GM23248 (cell line): ENCODE measurements at places on chromosomes 2 and 18. TPM values are rescaled to one million over a fixed set of nuclear protein-coding genes. Genes with fewer than 3 reads are reported as not detected.
A peak's percentile ranks its signal among the peaks of the same experiment; 100 is the strongest.

LGALSL gene
- 0.43 and 1.6 TPM in 2 replicates for total RNA-seq

NPC1 gene
- 28.7 and 43.6 TPM in 2 replicates for total RNA-seq

KCNE4 gene
- total RNA-seq: 3.8 and 5.9 TPM in 2 replicates

CAPN13 gene
- total RNA-seq: not detected in 2 replicates

ARHGEF33 gene
- 0.13 and 0.54 TPM in 2 replicates for total RNA-seq

ANKRD30BL gene
- total RNA-seq: not detected in 2 replicates

TNFAIP6 gene
- 4.5 and 8.9 TPM in 2 replicates for total RNA-seq

ANO7 gene
- 0.22 and 0.38 TPM in 2 replicates for total RNA-seq

CEBPZ gene
- total RNA-seq: 34.0 and 35.0 TPM in 2 replicates

LBX2 gene
- total RNA-seq: 0.38 and 4.6 TPM in 2 replicates

GRCh38 chr2:68412127-68412819 is 47.2 kb downstream of the PLEK start:
- no peak for DNase-seq
- H3K4me1 ChIP-seq: no peaks in the 10 kb centered on the region
- H3K27ac ChIP-seq: no peak overlapping the region
- H3K27me3 ChIP-seq: no peaks in the 10 kb centered on the region; the same call in 1 of the 2 replicates
- H3K4me3 ChIP-seq: no peak overlapping the region
- H3K36me3 ChIP-seq: no peaks in the 10 kb centered on the region

GRCh38 chr2:238155051-238155760 is 3.6 kb upstream of the ERFE start:
- H3K4me3 ChIP-seq: no peak overlapping the region
- no peaks in the 10 kb centered on the region for H3K27me3 ChIP-seq
- no peaks in the 10 kb centered on the region for H3K36me3 ChIP-seq
- no peak for DNase-seq

DNA sequence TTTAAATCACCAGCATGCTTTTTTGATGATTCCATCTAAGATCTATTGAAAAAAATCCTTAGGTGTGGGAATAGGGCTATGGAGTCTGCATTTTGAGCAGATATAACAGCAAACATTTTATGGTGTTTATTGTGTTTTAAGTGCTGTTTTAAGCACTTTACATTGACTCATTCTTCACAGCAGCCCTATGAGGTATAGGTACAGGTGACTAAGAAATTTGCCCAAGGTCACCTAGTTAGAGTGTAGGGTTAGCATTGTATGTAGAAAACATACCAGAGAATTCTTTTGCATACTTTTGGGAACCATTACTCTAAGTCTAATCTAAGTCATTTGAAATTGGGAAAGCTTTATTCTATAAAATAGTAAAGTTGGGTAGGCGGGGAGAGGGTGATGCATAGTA is 31.3 kb downstream of the PPM1B start:
- H3K4me1 ChIP-seq: no peaks in the 10 kb centered on the region
- H3K27ac ChIP-seq: no peak overlapping the region
- no peaks in the 10 kb centered on the region for H3K27me3 ChIP-seq
- DNase-seq: no peak

- peaks cover 36% of the 10 kb centered on the region for H3K4me1 ChIP-seq
- no peaks in the 10 kb centered on the region for H3K36me3 ChIP-seq
- H3K27ac ChIP-seq: peak overlapping the region; percentile 53
- DNase-seq: peak; percentile 75
- no peaks in the 10 kb centered on the region for H3K27me3 ChIP-seq
Observed at GRCh38 chr2:156537141-156537540, 101.0 kb downstream of the GPD2 start.

- H3K4me1 ChIP-seq: peaks cover 24% of the 10 kb centered on the region
- no peak overlapping the region for H3K4me3 ChIP-seq
- no peak overlapping the region for H3K27ac ChIP-seq
- no peaks in the 10 kb centered on the region for H3K36me3 ChIP-seq
Observed at GRCh38 chr2:8533923-8534322, 147.9 kb upstream of the ID2 start.

DNA sequence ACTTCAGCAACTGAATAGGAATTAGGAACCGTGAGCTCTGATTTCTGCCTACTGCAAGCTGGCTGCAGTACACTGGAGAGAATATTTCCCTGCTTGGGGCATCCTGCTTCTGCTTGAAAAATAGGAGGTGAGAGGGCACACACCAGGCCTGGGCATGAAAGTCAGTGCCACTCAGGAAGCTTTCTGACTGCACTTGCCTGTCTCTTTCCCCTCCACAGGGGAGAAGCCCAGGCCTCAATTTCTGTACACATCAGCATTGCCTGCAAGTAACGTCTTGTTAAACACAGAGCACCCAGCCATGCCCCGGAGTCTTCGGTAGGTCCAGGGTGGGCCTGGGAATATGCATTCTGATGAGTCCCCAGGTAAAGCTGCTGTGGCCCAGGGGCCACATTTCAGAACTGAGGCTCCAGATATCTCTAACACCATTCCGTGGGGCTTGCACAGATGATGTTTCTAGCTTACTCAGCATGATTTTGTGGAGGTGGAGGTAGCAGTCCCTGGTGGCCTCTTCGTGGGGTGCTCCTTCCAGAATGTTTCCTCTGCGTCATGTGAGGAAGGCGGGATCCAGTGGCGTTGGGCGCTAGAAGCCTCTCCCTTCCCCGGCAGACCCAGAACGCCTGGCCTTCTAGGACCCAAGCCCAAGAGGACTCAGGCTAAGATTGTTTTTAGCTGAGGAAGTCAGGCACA is 114.1 kb downstream of the ZBTB7C start:
- H3K27ac ChIP-seq: no peak overlapping the region
- peaks cover 3% of the 10 kb centered on the region; the same call in 1 of the 2 replicates for H3K27me3 ChIP-seq
- no peak for DNase-seq
- H3K4me3 ChIP-seq: no peak overlapping the region
- H3K36me3 ChIP-seq: no peaks in the 10 kb centered on the region
- H3K4me1 ChIP-seq: no peaks in the 10 kb centered on the region

DNA sequence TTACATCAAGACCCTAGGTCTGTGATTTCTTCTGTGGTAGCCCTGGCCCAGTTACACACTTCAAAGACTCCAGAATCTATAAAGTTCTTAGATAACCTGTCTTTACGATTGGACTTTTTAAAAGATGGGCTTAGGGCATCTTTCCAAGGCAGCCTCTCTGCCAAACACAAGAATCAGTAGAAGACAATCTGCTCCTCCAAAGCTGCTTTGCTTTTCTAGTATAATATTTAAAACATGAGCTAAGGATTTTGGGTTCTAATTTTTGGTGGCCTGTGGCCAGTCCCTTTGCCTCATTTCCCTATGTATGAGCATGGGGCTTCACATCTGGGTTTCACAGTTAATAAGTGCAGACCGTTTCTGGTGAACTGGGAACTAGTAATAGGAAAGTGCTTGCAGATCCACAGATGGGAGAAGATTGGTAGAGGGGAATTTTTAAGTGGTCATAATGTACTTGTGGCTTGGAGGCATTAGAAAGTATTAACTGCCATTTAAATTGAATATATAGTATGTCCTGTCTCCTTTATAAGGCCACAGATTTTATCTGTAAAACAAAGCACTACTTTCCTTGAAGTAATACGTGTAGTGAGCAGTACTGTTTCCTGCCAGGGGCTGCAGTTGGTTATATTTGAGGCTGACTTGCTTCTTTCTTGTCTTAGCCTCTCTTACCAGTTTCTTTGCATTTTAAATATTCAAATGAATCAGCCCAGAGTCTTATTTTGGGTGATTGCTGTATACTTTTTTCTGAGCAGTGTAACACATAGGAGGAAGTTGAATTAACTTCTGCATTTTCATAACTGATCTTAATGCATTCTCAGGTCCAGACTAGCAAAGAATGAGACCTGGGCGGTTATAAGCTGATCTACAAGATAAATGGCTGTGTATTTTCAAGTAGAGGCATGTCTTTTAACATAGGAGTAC is 1.5 kb downstream of the ARPC2 start:
- DNase-seq: peak; percentile 36
- peak overlapping the region; percentile 88 for H3K27ac ChIP-seq
- H3K4me1 ChIP-seq: peaks cover 49% of the 10 kb centered on the region
- no peaks in the 10 kb centered on the region for H3K27me3 ChIP-seq

DNA sequence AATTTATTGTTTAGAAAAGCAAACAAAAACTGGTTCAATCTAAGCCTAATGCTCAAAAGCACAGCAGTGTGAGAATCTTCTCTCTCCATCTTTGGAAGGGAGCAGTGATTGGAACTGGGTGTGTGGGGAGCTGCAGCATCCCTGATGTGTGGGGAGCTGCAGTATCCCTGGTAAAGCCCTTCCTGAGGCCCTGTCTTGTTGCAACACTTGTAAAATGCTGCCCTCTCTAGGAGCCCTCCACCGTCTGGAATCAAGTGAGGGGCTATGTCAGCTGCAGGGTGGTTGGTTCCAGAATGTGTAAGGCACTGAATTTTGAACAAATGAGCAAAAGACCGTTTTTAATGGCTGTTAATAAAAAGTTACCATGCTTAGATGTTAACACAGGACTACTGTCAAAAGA is 147.7 kb upstream of the RAB12 start:
- no peak overlapping the region for H3K27ac ChIP-seq
- no peak overlapping the region for H3K4me3 ChIP-seq
- no peaks in the 10 kb centered on the region for H3K4me1 ChIP-seq
- no peak for DNase-seq
- peaks cover 11% of the 10 kb centered on the region for H3K27me3 ChIP-seq

DNA sequence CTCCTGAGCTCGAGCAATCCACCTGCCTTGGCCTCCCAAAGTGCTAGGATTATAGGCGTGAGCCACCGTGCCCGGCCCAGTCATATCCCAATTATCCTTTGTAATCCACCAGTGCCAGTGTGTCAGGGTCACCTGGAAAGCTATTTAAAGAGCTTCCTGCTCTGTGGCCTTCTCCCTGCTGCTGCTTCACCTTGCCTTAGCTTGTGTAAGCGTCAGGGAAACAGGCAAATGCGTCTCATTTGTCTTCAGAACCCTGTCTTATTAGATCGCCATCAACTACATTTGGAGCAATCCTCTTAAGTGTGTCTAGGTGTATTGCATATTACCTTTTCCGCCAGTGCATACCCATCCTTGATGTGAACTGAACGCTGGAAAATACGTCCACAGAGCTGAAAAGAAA is 10.2 kb downstream of the KIF5C start:
- no peak overlapping the region for H3K4me3 ChIP-seq
- no peak overlapping the region for H3K27ac ChIP-seq
- no peak for DNase-seq
- H3K27me3 ChIP-seq: peaks cover 61% of the 10 kb centered on the region

GRCh38 chr2:108855194-108855593 is 68.6 kb downstream of the CCDC138 start:
- no peak overlapping the region for H3K4me3 ChIP-seq
- peaks cover 5% of the 10 kb centered on the region; the same call in 1 of the 2 replicates for H3K36me3 ChIP-seq
- no peaks in the 10 kb centered on the region for H3K4me1 ChIP-seq
- no peak overlapping the region for H3K27ac ChIP-seq

GRCh38 chr2:112136096-112136495 is 2.1 kb upstream of the FBLN7 start:
- H3K36me3 ChIP-seq: no peaks in the 10 kb centered on the region
- no peak overlapping the region for H3K4me3 ChIP-seq

- H3K4me1 ChIP-seq: no peaks in the 10 kb centered on the region
- no peak for DNase-seq
- no peaks in the 10 kb centered on the region for H3K27me3 ChIP-seq
- H3K36me3 ChIP-seq: no peaks in the 10 kb centered on the region
Observed at GRCh38 chr2:241814393-241814642, 5.3 kb downstream of the NEU4 start.

- no peak overlapping the region for H3K27ac ChIP-seq
- H3K27me3 ChIP-seq: no peaks in the 10 kb centered on the region
- H3K4me3 ChIP-seq: peak overlapping the region; percentile 72
- no peaks in the 10 kb centered on the region for H3K36me3 ChIP-seq
- H3K4me1 ChIP-seq: no peaks in the 10 kb centered on the region
Observed at GRCh38 chr18:41906528-41907146, 48.4 kb upstream of the PIK3C3 start.

DNA sequence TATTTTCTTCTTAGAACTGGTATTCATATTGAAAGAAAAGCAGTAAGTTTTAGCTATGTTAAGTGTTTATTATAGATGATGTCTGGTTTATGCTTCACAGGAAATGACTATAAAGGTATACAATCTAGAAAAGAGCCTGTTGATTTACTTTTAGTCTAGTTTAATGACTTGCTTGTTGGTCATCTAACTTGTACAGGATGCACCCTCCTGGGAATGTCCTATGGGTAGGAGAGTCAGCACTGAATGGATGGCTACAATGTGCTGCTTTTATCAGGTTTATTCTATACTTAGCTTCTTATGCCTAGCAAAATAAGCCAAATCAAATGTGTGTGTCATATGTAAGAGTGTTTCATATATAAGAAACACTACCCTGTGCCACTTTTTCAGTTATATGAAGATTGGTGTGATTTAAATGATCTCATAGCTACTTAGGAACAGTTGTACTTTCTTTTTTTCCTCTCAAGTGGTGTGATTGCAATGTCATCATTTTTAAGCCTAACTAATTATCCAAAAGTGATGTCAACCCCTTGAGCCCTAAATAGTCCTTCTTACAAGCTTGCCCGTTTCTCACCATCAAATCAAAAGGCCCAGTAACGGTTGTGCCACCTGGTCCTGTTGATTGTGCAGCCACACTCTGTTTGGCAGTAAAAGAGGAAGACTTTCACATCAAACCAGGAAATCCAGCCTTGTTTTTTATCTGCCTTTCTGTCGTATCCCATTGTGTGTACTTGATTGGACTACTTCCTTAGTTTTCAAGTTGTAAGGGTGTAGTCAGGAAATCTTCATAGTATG is 176.0 kb downstream of the DIS3L2 start:
- peak; percentile 59 for DNase-seq
- peak overlapping the region; percentile 29 for H3K27ac ChIP-seq
- no peaks in the 10 kb centered on the region for H3K36me3 ChIP-seq
- no peaks in the 10 kb centered on the region for H3K27me3 ChIP-seq
- no peak overlapping the region for H3K4me3 ChIP-seq

DNA sequence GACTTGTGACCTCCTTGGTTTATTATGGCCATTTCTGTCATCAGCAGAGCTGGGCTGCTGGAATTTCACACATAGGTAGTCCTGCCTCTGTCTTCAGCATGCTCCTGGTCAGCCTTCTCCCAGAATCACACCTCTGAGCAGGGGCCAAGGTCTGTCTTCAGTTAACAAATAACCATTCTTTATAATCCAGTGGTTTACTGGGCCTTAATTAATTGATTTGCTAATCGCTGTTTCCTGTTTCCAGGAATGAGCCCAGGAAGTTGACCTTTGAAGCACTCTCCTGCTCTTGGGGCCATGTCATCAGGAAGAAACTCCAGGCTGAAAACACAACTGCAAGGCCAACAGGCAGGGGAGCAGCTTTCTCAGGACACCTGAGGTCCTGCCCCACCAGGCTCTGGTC is 278.5 kb downstream of the SRBD1 start:
- H3K4me3 ChIP-seq: no peak overlapping the region
- DNase-seq: no peak
- no peak overlapping the region for H3K27ac ChIP-seq
- peaks cover 8% of the 10 kb centered on the region for H3K4me1 ChIP-seq
- no peaks in the 10 kb centered on the region for H3K36me3 ChIP-seq

GRCh38 chr2:66813976-66814375 is 379.1 kb downstream of the MEIS1 start:
- DNase-seq: peak; percentile 46
- no peaks in the 10 kb centered on the region for H3K27me3 ChIP-seq
- H3K27ac ChIP-seq: peak overlapping the region; percentile 23; the same call in 1 of the 2 replicates
- peaks cover 7% of the 10 kb centered on the region for H3K4me1 ChIP-seq
